ENCODE measurements at places on chromosomes 5 and 9. TPM values are rescaled to one million over a fixed set of nuclear protein-coding genes. Genes with fewer than 3 reads are reported as not detected.

DNA sequence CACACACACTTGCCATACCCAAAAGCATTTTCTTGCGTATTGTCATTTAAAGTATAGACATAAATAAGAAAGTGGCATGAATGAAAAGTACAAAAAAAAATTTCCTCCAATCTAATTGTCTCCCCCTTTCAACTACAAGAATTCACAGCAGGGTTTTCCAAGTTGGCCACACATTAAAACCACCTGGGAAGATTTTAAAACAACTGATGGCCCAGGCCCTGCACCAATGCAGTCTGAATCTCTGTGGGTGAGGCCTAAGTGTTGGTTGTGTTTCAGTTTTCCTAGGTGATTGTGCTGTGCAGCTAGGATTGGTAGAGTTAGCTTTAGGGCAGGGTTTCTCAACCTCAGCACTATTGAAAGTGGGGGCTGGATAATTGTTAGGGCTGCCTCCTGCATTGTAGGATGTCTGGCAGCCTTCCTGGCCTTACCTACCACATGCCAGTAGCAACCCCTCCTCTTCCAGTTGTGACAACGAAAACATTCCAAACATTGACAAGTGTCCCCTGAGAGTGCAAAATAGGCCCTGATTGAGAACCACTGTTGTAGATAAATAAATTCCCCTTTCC lies 337.1 kb downstream of the KIAA0825 start:
- no peaks in the 10 kb centered on the region for H3K36me3 ChIP-seq
- no peak for DNase-seq
- H3K4me1 ChIP-seq = peaks cover 6% of the 10 kb centered on the region
- peak overlapping the region; percentile 26 for H3K27ac ChIP-seq
- H3K27me3 ChIP-seq = no peaks in the 10 kb centered on the region
- no peak overlapping the region for H3K4me3 ChIP-seq

GRCh38 chr5:61704289-61704688 lies 372.2 kb downstream of the ZSWIM6 start:
- no peak for DNase-seq
- H3K36me3 ChIP-seq = no peaks in the 10 kb centered on the region
- no peak overlapping the region for H3K27ac ChIP-seq
- no peak overlapping the region for H3K4me3 ChIP-seq
- H3K27me3 ChIP-seq = no peaks in the 10 kb centered on the region
- H3K4me1 ChIP-seq = no peaks in the 10 kb centered on the region

GRCh38 chr5:156456857-156457256 lies 129.9 kb downstream of the SGCD start:
- no peak for DNase-seq
- H3K36me3 ChIP-seq = no peaks in the 10 kb centered on the region
- no peaks in the 10 kb centered on the region for H3K4me1 ChIP-seq
- H3K4me3 ChIP-seq = no peak overlapping the region
- no peak overlapping the region for H3K27ac ChIP-seq

DNA sequence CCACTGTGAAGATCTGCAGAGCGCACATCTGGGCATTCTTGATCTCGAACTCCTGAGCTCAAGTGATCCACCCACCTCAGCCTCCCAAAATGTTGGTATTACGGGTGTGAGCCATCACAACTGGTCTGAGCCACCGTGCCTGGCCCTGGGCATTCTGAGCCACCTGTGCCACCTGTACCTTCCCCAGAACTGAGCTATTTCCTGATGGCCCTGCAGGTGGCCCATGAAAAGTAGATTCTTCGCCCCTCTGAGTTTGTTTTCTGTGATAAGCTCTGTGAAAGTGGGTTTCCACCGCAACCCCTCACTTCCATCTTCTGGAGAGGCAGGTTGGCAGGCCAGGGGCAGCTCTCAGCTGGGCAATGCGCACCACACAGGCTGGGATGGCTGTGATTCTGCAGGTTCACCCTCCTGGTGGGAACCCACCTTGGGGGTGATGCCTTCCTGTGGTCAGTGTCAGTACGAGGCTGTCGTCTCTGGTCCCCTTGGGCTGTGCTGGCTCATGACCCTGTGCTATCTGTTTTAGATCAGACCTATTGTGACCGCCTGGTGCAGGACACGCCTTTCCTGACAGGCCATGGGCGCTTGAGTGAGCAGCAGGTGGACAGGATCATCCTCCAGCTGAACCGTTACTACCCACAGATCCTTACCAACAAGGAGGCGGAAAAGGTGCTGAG lies 11.3 kb downstream of the CARD19 start:
- no peak for DNase-seq
- no peaks in the 10 kb centered on the region for H3K4me1 ChIP-seq
- H3K36me3 ChIP-seq = no peaks in the 10 kb centered on the region
- H3K27me3 ChIP-seq = no peaks in the 10 kb centered on the region
- H3K27ac ChIP-seq = no peak overlapping the region
- H3K4me3 ChIP-seq = no peak overlapping the region

- no peak for DNase-seq
- H3K27me3 ChIP-seq = no peaks in the 10 kb centered on the region
- no peak overlapping the region for H3K4me3 ChIP-seq
- no peaks in the 10 kb centered on the region for H3K36me3 ChIP-seq
- no peak overlapping the region for H3K27ac ChIP-seq
These were observed 70.1 kb downstream of the SV2C start for GRCh38 chr5:76153271-76153670.

DNA sequence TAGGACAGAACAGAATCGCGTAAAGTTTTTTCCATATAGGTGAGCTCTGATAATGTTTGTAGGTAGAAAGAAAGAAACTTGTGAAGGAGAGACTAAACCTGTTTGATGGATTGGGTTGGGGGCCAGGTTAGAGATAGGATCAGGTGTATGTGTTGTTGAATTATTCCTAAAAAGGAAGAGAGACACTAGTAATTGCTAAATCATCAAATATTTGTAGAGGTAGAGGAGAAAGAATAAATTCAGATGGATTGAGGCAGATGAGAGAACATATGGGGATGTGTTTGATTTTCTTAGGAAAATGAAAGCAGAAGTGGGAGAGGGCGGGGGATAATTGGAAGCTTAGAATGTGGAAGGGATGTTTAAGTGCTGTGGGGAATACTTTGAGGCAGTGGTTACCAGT lies 7.7 kb downstream of the ZCCHC7 start:
- H3K36me3 ChIP-seq = peaks cover 26% of the 10 kb centered on the region
- H3K27ac ChIP-seq = no peak overlapping the region
- DNase-seq = no peak
- no peak overlapping the region for H3K4me3 ChIP-seq

GRCh38 chr5:44318883-44319282 lies 70.3 kb downstream of the FGF10 start:
- no peak for DNase-seq
- H3K27ac ChIP-seq = no peak overlapping the region
- H3K36me3 ChIP-seq = no peaks in the 10 kb centered on the region
- H3K4me1 ChIP-seq = no peaks in the 10 kb centered on the region
- H3K4me3 ChIP-seq = no peak overlapping the region
- no peaks in the 10 kb centered on the region for H3K27me3 ChIP-seq

GRCh38 chr9:7320139-7320538 lies 479.4 kb downstream of the DMAC1 start:
- H3K36me3 ChIP-seq = no peaks in the 10 kb centered on the region
- H3K27ac ChIP-seq = no peak overlapping the region
- no peaks in the 10 kb centered on the region for H3K27me3 ChIP-seq
- no peak overlapping the region for H3K4me3 ChIP-seq

- H3K36me3 ChIP-seq = no peaks in the 10 kb centered on the region
- DNase-seq = no peak
- H3K27me3 ChIP-seq = no peaks in the 10 kb centered on the region
- no peaks in the 10 kb centered on the region for H3K4me1 ChIP-seq
These were observed 113.0 kb downstream of the DENND1A start for GRCh38 chr9:123816817-123817472.

GRCh38 chr5:78552729-78553342 lies 95.7 kb downstream of the LHFPL2 start:
- no peak for DNase-seq
- H3K36me3 ChIP-seq = no peaks in the 10 kb centered on the region
- peaks cover 4% of the 10 kb centered on the region for H3K4me1 ChIP-seq

DNA sequence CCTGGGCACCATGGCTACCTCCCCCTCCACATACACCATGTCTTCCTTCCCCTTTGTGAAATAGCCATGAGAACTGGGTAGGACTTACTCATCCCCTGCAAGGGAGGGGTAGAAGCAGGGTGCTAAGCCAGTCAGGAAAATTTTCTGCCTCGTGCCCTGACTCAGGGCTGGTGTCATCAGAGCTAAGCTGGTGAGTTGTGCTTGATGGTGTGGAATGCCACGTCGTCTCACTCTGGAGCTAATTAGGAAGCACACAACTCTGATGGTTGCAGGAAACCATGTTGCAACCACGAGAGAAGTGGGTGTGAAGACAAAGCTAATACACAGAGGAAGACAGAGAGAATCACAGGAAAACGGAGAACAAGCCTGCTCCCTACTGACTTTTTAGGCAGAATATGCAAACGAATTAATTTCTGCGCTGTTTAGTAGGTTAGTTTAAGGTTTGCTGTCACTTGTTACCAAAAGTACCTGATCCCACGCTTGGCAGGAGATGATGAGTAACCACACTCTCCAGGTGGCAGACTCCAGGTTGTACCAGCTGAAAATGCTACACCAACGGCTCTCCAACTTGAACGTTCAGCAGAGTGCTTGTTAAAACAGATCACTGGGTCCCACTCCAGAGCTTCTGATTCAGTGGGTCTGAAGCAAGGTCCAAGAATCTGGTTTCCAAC lies 54.5 kb downstream of the STK10 start:
- H3K4me3 ChIP-seq = no peak overlapping the region
- no peak overlapping the region for H3K27ac ChIP-seq
- DNase-seq = no peak
- no peaks in the 10 kb centered on the region for H3K4me1 ChIP-seq
- H3K27me3 ChIP-seq = no peaks in the 10 kb centered on the region

DNA sequence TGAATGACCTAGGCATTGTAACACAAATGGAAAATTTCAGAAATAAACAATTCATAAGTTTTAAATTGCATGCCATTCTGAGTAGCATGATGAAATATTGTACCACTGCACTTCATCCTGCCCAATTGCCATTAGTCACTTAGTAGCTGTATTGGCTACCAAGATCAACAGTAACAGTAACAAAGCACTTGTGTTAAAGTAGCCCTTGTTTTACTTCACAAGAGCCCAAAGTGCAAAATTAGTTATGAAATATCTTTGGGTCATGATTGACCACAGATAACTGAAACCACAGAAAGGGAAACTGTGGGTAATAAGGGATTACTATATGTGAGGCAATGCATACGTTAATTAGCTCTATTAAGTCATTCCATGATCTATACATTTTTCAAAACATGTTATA lies 33.3 kb upstream of the RORB start:
- no peak overlapping the region for H3K4me3 ChIP-seq
- H3K36me3 ChIP-seq = no peaks in the 10 kb centered on the region
- H3K27ac ChIP-seq = no peak overlapping the region
- H3K4me1 ChIP-seq = no peaks in the 10 kb centered on the region
- DNase-seq = no peak

- peaks cover 63% of the 10 kb centered on the region for H3K27me3 ChIP-seq
- no peak overlapping the region for H3K27ac ChIP-seq
- peak overlapping the region; percentile 26 for H3K4me3 ChIP-seq
These were observed 6.6 kb downstream of the POU4F3 start for GRCh38 chr5:146345240-146345577.

- no peak overlapping the region for H3K27ac ChIP-seq
- no peaks in the 10 kb centered on the region for H3K36me3 ChIP-seq
- H3K27me3 ChIP-seq = no peaks in the 10 kb centered on the region
- no peak for DNase-seq
These were observed 6.1 kb upstream of the CFAP157 start for GRCh38 chr9:127700594-127701255.

DNA sequence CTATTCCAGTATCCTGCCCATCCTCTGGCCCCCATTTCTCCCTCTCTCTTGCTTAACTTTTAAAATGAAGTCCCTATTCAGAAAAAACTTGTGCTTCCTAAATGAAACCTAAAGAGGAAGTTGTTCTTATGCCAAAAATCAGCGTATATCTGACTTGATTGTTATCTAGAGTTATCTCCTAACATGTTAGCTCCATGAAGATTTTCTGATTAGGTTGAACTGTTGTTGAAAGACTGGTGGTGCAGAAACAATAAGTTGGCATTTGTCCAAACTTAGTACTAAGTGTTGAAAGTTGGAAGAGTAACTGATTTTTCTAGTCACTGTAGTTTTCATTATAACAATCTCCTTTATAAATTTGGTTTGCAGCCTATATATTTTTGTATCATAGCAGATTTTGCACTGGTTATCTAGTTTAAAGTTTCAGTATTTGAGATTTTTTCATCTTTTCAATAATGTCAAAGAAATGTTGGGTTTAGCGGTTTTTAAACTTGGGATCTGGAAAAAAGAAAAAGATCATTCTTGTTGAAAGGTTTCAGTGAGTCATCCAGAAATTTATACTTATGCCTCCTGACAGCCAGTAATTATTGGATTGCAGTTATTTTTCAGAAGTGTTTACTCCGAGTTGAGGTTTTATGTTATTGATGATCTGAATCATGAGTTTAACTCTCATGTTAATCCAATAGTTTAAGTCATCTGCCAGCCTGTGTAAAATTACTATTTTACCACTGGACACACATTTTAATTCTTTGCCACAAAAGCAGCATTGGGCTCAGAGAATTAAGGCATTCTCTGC lies 60.6 kb downstream of the PAM start:
- no peaks in the 10 kb centered on the region for H3K36me3 ChIP-seq
- no peaks in the 10 kb centered on the region for H3K27me3 ChIP-seq
- DNase-seq = no peak
- no peaks in the 10 kb centered on the region for H3K4me1 ChIP-seq
- no peak overlapping the region for H3K27ac ChIP-seq

DNA sequence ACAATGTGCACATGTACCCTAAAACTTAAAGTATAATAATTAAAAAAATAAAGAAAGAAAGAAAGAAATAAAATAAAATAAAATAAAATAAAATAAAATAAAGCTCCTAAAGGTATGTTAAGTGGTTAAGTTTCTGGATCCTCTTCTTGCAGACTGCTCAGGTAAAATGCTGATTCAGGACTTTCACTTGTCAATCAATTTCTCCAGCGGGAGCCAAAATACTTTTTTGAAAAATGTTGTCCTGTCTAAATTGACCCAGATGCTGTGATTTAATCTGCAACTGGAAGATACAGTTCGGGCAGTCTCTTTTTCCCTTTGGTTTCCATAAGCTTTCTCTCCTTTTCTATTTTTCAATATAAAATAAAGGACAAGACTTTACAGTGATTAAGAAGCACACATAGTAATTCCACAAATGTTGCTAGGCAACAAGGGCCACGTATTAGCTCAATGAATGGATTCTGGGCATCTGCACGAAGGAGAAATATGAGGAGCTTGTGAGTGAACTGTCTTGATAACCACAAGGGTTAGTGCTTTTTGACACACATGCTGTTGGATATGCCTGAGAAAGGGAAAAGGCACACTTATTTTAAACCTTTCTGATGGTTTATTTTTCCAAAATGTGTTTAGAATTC lies 38.6 kb downstream of the HTR4 start:
- no peak for DNase-seq
- H3K4me1 ChIP-seq = no peaks in the 10 kb centered on the region
- H3K27me3 ChIP-seq = no peaks in the 10 kb centered on the region
- H3K27ac ChIP-seq = no peak overlapping the region
- no peak overlapping the region for H3K4me3 ChIP-seq

- DNase-seq = no peak
- no peaks in the 10 kb centered on the region for H3K36me3 ChIP-seq
- no peak overlapping the region for H3K4me3 ChIP-seq
- no peaks in the 10 kb centered on the region for H3K27me3 ChIP-seq
- no peak overlapping the region for H3K27ac ChIP-seq
These were observed 161.7 kb downstream of the RANBP17 start for GRCh38 chr5:171023508-171023907.

Gene UBE2QL1
- 0.43 TPM for total RNA-seq

Gene OR13F1
- total RNA-seq = not detected

Gene ZFP37
- 4.4 TPM for total RNA-seq

Gene DPH7
- total RNA-seq = 45.7 TPM

Gene UBLCP1
- total RNA-seq = 43.0 TPM

Gene WDR38
- total RNA-seq = not detected

Gene LECT2
- not detected for total RNA-seq

Gene PCDH1
- 101 TPM for total RNA-seq

Gene LCNL1
- total RNA-seq = not detected

Gene PCDHB4
- total RNA-seq = 1.4 TPM

Gene INSYN2B
- not detected for total RNA-seq

Gene ECSCR
- total RNA-seq = 2.7 TPM

Measured in H1 (cell line).